ENCODE measurements at places on chromosomes 12 and 14.

DNA sequence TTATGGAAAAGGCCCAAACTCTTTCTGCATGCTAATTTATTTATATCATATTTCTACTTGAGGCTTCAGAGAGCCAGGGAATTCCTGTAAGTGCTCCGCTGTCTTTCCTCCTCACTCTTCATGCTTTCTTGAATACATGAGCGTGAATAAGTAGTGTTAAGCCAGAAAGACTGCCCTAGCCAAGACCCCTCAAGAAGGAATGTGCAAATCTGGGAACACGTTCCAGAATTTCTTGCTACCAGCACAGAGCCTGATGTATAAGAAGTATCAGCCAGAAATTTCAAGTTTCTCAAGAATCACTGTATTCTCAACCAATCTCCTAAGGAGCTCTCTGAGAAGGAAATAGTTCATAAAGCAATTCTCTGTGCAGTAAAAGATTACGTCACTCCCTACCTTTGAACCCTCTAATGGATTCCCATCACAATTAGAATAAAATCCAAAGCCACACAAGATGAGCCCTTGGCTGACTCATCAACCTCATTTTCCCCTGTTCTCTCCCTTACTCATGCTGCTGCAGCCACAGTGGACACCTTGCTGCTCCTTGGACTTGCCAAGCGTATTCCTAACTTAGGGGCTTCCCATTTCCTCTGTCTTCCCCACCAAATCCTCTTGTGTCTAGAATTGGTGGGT is 6.9 kb upstream of the TSPAN8 start:
- no peak for DNase-seq

DNA sequence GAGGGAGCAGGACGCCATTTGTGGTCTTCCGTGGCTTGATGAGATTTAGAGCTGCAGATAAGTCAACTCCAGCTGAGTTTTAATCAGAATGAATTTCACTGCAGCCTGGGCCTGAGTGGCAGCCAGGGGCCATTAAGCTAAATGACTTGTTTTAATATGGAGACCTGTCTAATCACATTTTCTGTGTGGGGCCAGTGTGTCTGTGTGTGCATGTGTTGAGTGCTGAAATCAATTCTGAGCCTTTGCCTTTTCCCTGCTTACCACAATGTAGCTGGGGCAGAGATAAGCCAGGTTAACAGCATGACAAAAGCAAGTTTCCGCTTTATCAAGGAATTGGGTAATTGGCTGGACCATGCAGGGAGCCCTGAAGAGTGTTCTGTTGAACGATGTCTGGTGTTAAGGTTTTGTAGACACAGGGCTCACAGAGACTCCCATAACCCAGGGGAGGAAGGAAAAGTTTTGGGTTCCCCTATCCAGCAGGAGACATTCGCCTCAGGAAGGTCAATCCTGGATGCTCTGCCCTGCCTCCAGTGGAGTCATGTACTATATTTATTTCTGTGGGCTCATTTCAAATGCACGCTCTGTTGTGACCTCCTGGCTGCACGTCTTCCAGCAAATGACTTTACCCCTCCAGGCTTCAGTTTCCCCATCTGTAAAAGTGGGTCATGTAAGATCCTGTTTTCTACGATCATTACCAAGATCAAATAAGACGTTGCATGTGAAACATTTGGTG is 24.2 kb downstream of the RPH3A start:
- no peak for DNase-seq

DNA sequence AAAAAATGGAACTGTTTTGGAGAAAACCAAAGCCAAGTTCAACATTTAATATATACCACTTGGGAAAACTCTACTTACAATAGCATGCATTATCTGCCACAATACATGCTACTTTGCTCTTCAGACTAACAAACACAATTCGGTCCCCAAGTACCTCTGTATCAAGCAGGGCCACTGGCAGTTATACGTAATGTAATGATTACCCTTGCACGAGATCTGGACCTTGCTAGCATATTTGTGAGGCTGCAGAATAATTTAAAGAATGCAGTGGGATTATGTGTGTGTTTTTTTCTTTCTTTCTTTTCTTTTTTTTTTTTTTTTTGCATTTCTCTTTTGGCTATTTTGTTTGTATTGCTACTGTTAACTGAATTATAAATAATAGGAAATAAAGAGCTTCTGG is 22.8 kb upstream of the PYGL start:
- no peak for DNase-seq

DNA sequence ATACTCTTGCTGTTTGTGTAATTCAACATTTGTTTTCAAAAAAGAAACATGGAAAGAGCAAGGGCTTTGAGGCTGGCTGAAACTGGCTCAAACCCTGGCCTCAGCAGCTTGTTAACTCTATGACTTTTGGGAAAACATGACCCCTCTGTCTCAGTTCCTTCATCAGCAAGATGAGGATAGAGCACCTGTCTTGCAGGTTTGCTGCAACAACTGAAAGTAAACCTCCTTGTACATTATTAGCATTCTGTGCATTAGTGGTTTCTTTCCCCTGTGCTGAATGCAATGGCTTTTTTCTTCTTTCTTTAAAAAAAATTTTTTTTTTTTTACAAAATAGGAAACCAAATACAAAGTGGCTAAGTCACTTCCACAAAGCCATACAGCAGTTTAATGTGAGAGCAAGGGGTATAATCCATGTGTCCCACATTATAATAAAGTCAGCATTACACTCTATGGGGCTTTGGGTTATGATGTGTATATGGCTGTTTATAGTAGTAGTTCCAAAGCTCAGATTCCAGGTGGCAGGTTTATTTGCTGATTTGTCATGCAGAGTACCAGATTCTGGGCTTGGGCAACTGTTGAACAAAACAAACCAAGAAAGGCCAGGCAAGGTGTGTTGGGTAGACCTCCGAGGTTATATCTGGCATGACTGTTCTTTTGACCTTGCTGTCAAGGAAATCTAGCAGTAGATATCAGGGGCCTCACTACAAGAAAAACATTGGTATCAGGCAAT is 194.5 kb upstream of the CNOT2 start:
- no peak for DNase-seq

DNA sequence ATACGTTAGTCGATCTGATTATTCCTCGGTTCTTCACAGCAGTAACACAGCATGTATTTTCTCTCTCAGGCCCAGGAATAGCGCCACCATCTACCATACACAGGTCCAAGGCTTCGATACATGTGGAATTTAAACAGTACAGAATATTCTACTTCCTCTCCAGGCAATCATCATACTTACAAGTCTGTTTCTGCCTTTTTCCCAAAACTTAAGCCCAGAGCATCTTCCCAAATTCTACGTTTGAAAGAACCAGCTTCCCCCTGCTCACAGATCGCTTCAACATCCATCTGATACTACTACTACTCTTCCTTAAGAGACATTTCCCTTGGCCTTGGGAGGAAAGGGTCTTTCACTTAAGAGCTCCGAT is 626 bp downstream of the TXNDC16 start:
- no peak for DNase-seq

All from activated T-helper 2 cell treated with anti-CD3 and anti-CD28 coated beads, Interferon-gamma antibody, Interleukin-2, Interleukin-4, amounts not matched to agents 10 μg/mL and 5 μg/mL and 100 μg/mL, durations not matched to agents 14 hours and 24 hours and 36 hours (primary cell).